ENCODE measurements at places on chromosomes 11 and 22.

DNA sequence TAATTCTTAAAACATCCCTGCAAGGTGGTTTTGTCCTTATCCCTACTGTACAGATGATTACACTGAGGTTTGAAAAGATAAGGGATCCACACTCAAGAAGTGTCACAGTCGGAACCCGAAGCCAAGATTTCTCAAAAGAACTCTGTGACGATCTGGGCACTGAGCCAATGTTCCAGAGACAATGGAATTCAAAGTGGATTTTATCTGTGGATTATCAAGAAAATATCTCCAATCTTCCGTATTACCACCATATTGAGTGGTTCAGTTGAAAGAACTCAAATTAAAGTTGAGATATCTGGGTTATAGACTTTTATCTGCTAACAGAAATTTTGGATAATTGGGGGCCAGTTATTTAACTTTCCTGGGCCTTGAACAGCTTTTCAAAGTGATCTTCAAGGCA lies 100.0 kb upstream of the GRAMD1B start:
- no peak for DNase-seq

GRCh38 chr22:39150848-39151215 lies 1.6 kb downstream of the CBX7 start:
- no peak for DNase-seq

- DNase-seq, result no peak
Measured at GRCh38 chr22:30056015-30056414, 24.2 kb upstream of the HORMAD2 start.

- DNase-seq, result no peak
Measured at GRCh38 chr11:289398-289711, 429 bp downstream of the PGGHG start.

DNA sequence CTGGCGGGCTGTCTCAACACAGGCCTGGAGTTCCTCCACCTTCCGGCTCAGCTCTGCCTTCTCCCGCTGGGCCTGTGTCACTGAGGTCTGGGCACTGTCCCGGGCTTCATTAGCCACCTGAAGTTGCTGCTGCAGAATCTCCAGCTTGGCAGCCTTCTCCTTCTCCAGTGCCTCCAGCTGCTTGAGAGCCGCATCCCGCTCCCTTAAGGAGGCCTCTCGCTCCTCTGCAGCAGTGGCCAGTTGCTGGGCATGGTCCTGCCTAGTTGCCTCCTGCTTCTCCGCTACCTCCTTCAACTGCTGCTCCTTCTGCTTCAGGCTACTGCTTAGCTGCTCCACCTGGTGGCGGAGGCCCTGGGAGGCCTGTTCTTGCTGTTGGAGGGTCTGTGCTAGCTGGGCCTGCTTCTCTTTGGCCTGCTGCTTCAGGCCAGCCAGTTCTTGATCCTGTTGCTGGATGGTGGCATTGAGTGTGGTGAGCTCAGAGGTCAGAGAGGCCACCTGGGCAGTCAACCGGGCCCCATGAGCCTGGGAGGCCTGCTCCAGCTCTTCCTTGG lies 16.9 kb downstream of the IL18BP start:
- no peak for DNase-seq

DNA sequence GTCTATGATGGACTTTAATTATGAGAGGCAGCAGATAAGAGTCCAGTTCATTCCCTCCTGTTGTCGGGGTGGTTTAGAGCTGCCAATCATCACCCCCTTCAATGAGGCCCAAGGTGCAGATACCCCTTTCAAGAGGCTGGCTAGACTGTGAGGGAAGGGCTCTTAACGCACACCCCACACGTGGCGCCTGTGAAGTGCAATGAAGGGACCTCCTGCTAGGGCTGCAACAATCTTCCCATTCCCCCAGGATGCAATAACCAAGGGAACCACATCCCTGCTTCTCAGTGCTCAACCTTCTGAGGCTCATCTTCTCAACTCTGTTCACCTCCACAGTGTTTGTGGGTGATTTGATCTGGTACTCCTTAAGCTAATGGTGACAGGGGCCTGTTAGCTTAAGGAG lies 19.0 kb downstream of the TENM4 start:
- no peak for DNase-seq

GRCh38 chr11:19889531-19889930 lies 176.9 kb downstream of the NAV2 start:
- DNase-seq, result no peak

DNA sequence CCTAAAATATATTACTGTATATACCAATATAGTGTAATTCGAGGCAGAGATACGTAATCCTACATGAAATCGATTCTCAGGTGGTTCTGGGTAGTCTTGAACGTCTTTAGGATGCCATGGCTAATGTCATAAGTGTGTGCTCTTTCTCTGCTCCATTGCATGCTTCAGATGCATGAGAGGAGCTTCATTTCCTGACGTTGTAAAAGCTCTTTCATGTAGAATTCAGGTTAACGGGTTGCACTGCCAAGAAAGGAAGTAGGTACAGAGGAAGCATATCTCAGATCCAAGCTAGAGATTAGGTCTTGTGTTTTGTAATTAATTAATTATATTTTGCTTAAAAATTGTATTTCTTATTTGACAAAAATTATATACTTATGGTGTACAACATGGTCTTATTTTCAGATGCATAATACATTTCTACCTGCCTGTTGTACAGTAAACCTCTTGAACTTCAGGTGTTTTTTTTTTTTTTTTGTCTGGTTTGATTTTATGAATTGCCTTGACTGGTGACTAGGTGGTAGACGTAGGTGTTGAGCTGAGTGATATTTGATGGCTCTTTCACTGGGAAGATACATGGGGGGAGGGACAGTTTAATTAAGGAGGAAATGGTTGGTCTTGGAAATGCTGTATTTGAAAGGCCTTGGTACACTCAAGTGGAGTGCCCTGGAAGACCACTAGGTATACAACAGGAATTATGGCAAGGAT lies 9.3 kb downstream of the NUP50 start:
- DNase-seq, result no peak
